ENCODE measurements at places on chromosomes 6 and 20.

DNA sequence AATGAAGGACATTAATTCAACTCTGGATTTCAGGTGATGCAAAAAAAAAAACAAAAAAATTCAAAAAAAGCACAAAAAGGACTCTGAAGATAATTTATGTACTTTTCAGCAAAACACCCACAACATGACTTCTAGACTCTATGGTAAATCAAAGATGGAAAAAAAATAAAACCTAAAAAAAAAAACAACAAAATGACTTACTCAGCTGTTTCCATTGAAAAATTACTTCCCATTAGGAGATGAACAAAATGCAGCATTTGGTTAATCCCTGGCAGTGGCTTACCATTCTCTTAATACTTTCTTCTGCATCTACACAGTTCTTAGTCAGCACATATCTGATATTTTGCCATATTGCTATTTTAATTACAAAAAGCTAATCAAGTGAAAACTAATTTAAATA, 572.6 kb downstream of the PRKN start:
- no peak for DNase-seq

DNA sequence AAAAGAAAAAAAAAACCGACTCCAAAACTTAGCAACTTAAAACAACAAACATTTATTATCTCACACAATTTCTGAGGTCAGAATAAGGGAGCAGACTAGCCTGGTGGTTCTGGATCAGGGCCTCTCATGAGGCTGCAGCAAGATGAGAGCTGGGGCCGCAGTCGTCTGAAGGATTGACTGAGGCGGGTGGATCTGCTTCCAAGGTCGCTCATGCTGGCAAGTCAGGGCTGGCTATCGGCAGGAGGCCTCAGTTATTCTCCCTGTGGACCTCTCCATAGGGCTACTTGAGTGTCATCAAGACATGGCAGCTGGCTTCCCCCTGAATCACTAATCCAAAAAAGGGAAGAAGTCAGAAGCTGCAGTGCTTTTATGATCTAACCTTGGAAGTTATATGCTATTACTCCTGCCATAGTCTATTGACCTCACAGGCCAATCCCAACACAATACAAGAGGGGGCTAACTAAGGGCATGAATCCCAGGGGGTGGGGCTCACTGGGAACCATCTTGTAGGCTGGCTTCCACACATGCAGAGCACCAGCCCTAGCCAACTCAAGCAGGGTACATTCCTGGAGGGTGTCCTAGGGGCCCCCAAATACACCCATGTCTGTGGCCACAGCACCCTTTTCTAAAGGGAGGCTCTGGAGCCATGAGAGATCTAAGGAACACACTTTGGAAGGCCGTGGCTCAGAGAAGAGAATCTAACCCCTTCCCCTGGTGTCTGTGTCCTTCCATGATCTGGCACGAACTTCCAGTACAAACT, 11.3 kb downstream of the EBF4 start:
- no peak for DNase-seq

- DNase-seq: no peak
Observed at GRCh38 chr20:6067763-6068318, 14.0 kb upstream of the LRRN4 start.

DNA sequence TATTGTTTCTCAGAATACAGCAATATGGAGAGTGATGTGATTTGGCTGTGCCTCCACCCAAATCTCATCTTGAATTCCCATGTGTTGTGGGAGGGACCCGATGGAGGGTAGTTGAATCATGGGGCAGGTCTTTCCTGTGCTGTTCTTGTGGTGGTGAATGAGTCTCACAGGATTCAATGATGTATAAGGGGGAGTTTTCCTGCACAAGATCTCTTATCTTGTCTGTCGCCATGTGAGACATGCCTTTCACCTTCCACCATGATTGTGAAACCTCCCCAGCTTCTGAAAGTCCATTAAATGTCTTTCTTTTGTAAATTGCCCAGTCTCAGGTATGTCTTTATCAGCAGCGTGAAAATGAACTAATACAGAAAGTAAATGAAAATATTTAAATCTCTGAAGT, 234.8 kb upstream of the TENT5A start:
- no peak for DNase-seq

- no peak for DNase-seq
Observed at GRCh38 chr6:148704400-148705246, 42.2 kb upstream of the UST start.

- DNase-seq: no peak
Observed at GRCh38 chr6:146402476-146402875, 141.2 kb upstream of the RAB32 start.

- no peak for DNase-seq
Observed at GRCh38 chr20:51757226-51757625, 11.0 kb downstream of the ATP9A start.

GRCh38 chr6:101224751-101225150, 168.8 kb upstream of the GRIK2 start:
- DNase-seq: no peak

GRCh38 chr6:169341706-169342105, 88.1 kb upstream of the THBS2 start:
- no peak for DNase-seq

DNA sequence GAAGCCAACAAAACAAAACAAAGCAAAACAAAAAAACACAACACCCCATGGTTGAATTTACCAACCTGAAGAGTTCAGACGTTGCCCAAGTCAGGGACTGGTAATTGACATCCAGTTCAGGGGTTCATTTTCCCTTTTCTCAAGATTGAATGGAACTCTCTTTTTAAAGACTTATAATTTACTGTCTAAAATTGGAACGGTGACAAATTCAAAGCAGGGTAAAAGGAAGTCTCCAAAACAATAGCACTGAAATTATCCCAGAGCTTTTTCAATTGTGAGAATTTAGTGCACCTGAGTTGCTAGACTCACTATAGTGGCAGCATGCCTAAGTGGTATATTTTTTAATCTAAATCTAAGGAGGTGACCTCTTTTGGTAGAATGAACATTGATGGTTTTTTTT, 90.9 kb upstream of the PREP start:
- DNase-seq: no peak

- DNase-seq: no peak
Observed at GRCh38 chr6:53011979-53012378, 16.9 kb upstream of the GSTA4 start.

DNA sequence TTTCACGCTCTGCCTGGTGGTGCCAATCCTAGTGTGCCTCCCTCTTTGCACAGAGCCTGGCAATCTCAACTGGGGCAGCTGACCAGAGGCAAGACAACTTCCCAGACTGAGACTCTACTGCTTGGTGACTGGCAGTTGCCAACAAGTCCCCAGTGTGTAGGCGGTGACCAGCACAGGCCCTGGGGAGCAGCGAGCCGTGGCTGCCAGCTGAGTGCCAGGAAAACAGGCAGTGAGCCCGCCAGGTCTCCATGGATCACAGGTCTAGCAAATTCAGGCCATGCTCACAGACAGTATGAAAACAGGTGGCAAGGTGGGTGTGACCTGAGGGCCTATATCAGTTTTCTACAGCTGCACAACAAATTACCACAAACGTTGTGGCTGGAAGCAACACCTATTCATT, 289.9 kb downstream of the KIF16B start:
- no peak for DNase-seq

DNA sequence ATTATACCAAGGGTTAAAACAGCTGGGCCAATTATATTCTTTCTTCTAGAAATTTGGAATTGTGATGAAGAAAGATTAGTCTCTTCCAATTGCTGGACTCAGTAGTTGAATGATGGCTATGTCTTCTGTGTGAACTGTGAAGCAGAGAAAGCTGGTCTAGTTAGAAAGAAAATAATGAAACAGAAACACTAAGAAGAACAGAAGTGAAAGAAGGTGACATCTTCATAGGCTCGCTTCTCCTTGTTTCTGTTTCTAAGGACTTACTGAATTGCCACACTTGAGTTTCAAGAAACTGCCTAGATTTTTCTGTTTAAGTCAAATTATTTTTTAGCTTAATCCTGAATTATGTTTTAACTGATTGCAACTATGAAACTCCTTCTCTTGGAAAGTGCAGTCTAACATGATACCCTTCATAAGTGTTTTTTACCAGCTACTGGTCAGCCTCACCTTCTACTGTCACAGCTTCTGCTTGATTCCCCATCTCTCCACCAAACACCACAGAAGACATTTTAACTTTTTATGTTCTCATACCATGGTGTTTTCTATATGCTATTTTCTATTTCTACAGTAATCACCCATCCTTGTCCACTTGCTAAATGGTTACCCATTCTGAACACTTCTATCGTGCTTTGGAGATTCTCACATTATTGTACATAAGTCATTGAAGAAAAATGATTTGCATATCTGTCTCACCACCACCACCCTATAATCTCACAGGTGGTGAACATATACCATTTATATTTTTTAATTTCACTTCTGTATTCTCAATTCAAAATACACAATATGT, 268.8 kb downstream of the GRIK2 start:
- no peak for DNase-seq

DNA sequence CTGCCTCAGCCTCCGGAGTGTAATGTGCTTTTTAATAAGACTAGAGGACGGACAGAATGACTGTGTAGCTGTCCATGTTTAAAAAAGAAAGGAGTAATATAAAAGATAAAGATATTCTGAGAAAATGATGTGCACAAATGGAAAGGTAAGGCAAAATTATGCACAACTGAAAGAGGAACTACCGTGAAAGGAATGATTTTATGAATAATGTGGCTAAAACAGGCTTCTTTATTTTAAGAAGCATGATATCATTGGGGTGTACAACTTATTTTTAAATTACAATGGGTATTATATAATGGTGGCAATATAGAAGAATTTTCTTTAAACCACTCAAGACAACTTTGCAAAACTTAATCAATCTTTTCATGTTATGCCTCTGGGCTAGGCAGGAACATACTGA, 78.1 kb downstream of the FIG4 start:
- DNase-seq: no peak

DNA sequence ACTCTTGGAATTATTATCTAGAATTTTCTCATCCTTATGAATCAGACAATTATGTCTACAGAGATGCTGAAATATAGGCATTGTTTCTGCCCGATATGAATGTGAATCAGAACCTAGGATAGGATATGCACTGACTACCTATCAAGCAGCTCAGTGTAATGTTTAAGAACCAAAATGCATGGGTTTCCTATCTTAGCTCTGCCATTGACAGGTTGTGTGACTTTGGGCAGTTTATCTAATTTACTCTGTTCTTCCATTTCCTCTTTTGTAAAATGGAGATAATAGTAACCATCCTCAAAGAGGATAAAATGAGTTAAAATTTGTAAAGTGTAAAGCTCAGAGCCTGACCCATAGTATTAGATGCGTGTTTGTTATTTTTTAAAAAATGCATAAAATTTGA, 10.2 kb upstream of the AIG1 start:
- no peak for DNase-seq

DNA sequence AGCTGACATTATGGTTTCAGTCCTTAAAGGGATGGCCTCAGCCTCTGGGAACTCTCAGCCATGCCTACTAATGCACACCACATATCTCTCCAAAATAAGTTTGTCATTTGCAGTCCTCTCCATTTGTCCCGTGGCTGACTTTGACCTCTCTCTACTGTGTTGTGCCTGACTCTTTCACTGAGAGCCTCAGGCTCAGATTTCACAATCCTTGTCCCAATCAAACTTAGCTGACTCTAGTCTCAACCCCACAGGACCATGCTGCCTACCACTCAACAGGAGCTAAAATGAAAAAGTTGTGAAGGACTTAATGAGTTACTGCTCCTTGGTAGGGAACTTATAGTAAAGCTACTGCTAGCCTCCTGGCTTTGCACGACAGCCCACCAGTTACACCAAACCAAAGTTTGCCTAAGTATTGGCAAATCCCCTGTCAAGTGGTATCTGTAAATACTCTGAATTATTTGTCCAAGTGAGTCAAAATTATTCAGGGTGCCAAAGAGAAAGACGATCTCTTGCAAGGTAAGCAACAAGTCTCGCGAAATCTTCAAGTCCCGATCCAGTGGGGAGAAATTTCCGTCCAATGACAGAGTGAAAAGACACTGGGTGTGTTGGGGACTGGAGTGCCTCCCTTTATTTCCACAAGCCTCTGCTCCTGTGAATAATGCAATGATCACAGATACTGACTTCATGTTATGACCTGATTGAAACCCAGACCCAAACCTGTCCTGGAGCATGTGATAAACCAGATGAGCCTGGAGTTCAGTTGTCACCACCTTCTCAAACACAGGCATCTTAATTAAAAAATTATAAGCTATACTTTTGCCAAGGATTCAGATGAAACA, 124.4 kb upstream of the FOXQ1 start:
- no peak for DNase-seq

GRCh38 chr6:38142178-38142902, 322.8 kb downstream of the ZFAND3 start:
- no peak for DNase-seq

- DNase-seq: no peak
Observed at GRCh38 chr6:144392536-144392935, 107.4 kb downstream of the UTRN start.

DNA sequence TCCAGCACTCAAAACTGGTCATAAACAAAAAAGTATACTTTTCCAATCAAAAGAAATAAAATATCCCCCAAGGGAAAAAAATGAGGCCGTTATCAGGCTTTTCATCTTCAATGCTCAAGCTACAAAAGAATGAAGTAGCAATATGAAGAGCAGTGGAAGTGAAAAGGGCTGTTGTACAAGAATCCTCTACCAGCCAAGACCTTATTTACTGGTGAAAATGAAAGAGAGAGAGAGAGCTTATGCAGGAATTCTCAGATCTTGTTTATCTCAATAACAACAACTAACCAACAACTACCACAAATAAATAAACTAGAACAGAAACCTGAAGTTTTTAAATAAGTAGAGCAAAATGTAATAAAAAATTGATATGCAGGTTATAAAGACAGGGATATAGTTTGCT, 400.6 kb downstream of the HDGFL1 start:
- no peak for DNase-seq

DNA sequence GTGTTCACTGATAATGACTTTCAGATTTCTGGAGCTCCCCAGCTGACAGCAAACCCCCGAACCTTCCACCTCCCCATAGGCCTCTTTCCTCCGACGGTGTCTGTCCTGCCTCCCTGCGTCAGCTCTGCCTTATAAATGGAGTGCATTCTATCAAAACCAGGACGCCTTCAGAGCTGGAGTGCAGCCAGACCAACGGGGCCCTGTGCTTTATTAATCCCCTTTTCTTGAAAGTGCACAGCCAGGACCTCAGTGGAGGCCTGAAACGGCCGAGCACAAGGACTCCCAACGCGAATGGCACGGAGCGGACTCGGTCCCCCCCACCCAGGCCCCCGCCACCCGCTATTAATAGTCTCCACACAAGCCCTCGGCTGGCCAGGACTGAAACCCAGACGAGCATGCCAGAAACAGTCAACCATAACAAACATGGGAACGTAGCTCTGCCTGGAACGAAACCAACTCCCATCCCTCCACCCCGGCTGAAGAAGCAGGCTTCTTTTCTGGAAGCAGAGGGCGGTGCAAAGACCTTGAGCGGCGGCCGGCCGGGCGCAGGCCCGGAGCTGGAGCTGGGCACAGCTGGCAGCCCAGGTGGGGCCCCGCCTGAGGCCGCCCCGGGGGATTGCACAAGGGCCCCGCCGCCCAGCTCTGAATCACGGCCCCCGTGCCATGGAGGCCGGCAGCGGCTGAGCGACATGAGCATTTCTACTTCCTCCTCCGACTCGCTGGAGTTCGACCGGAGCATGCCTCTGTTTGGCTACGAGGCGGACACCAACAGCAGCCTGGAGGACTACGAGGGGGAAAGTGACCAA, 42.3 kb upstream of the NAA20 start:
- DNase-seq: peak; percentile 92
